ENCODE measurements at places on chromosomes 5 and 9.

DNA sequence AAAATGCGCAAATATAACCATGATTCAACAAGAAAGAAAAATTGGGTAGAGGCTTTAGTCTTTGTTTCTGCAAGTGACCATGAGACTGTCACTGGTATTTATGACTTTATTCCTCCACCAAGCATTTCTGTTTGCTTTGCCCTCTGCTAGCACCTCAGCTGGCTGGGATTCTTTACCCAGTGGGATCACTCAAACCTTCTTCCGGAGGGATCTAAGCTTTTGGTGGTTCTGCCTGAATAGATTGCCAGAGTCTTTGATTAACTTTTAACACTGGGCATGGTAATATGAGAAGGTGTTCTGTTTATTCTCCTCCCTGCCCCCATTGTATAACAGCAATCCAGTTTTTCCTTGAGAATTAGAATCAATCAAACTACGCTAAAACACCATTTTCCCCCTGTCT lies 59.1 kb upstream of the FBN2 start:
- DNase-seq, result no peak

GRCh38 chr5:138051441-138052296 lies 18.8 kb upstream of the FAM13B start:
- no peak for DNase-seq

GRCh38 chr9:101466863-101467262 lies 31.3 kb upstream of the ALDOB start:
- DNase-seq, result no peak

DNA sequence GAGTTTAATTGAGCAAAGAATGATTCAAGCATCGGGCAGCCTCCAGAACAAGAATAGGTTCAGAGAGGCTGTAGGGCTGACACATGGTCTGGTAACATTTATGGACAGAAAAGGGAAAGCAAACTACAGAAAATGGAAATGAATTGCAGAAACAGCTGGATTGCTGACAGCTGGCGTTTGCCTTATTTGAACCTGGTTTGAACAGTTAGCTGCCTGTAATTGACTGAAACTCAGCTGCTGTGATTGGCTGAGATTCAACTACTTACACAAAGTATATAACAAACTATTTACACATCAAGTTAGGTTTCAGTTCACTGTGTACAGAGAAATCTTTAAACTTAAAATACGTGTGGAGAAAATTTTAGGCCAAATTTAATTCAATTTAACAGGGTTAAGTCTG lies 441.7 kb downstream of the PRELID2 start:
- no peak for DNase-seq

GRCh38 chr5:135857630-135858311 lies 23.3 kb downstream of the SLC25A48 start:
- no peak for DNase-seq

DNA sequence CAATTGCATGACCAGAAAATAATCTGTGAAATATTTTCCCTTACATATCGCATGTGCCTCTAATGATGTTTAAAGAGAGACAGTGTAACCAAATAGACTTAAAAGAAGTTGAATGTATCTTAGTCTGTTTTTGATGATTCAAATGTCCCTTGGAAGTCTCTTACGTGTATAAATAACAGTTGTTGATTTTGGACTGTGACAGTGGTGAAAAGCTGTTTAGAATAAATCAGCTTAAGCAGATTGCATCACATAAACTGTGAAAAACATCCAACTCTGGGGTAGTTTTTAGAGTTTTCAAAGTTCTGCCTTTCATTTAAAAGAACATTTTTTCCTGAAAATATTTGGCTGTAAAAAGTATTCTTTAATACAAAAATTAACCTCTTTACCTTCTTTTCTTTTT lies 301.1 kb downstream of the PRR16 start:
- DNase-seq, result no peak

DNA sequence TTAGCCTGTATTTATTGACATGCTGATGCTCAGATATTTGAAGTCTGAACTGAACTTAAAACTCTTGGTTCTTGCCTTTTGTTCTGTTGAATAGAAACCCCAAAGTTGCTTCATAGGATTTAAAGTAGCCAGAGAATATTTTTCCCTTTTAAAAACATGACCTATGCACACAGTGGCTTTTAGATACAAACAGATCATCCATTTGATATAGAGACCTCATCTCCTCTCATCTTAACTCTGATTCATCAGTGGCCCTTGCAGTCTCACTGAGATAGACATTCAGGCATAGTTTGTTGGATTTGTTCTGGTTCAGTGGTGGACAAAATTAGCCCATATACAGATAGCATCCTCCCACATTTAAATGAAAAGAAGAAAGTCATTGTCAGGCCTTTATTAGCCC lies 43.5 kb upstream of the PJA2 start:
- DNase-seq, result no peak

DNA sequence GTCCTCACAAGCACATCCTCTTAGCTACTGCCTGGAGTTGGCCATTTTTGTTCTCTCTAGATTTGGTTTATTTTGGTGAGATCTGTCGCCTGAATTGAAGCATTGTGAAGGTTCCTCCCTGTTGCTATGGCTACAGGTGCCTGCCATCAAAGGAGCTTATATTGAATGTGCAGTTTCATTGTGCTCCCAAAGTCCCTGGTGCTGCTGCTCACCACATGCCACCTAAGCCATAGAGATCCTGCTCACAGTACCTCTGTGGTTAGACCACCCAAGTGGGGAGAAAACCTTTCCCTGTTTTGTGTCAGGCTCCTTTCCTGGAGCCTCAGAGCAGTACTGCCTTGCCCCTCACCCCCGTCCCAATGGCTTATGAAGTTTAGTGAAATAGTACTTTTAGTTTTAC lies 383.4 kb downstream of the TMEM38B start:
- DNase-seq, result no peak

- DNase-seq, result no peak
Observed at GRCh38 chr9:71518045-71518827, 250.1 kb downstream of the CEMIP2 start.

DNA sequence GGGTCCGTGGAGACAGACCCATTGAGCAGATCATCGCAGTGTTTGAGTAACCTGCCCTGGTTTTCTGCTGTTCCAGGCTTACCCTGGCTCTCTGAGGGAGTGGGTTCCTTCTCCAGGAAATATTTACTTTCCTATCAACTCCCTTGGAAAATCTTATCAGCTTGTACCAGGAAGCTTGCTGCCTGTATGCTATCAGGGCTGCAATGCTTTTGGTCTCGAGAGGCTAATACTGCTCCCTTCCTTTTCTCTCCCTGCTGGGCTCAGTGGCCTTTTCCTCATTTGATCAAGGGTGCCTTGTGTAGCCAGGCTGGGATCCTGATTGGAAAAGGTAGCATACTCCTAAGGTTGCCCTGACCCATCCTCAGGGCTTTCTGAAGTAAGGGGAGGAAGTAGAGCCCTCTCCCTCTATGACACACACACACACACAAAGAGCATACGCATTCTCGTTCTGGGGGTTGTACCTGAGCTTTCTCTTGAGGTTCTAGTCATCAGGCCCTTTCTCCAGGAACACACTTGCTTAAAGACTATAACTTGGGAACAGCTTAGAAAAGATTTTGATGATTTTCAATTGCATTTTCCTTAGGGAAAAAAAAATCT lies 41.6 kb downstream of the CYSTM1 start:
- no peak for DNase-seq

GRCh38 chr5:118176146-118176545 lies 812.2 kb downstream of the DTWD2 start:
- no peak for DNase-seq

DNA sequence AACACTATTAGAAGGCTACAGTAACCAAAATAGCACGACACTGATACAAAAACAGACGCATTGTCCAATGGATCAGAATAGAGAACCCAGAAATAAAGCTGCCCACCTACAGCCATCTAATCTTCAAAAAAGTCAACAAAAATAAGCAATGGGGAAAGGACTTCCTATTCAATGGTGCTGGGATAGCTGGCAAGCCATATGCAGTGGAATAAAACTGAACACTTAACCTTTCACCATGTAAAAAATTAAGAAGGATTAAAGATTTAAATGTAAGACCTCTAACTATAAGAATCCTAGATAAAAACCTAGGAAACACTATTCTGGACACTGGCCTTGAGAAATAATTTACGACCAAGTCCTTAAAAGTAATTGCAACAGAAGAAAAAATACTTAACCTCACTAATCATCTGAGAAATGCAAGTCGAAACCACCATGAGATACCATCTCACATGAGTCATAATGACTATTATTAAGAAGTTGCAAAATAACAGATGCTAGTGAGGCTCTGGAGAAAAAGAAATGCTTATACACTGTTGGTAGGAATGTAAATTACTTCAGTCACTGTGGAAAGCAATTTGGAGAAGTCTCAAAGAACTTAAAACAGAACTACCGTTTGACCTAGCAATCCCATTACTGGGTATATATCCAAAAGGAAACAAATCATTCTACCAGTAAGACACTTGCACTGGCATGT lies 203.3 kb upstream of the CDH9 start:
- no peak for DNase-seq

- no peak for DNase-seq
Observed at GRCh38 chr5:114223866-114224265, 138.0 kb upstream of the KCNN2 start.

- DNase-seq, result no peak
Observed at GRCh38 chr9:135066291-135066690, 21.2 kb upstream of the OLFM1 start.

GRCh38 chr9:28967226-28967625 lies 1393.9 kb upstream of the C9orf72 start:
- DNase-seq, result no peak

DNA sequence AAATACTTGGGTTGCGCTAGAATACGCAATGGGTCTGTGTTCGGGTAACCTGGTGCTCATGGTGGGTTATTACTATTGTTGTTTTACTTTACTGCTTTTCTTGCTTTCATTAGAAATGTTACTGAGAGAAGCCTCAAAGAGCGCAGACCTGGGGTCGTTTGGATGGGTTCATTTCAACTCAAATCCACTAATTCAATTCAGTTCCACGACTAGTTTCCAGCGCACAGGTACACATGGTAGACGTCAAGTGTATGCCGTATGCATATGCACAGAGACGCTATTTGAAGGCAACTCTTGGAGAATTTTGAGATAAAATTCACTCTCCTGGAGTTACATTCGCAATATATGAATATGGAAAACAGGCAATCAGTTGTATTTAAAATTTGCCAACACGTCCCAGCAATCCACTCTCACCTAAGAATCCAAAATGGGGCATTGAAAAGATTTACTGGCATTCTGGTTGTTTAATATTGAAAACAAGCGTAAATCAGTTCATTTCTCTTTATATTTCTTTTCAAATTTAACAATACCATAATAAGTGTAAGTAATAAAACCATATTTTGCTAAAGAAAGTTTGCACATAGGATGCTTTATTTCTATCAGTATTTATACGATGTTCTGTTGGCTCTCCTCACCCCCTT lies 4.4 kb upstream of the PAX5 start:
- DNase-seq, result no peak

GRCh38 chr9:100602342-100602801 lies 24.5 kb downstream of the CAVIN4 start:
- no peak for DNase-seq

- DNase-seq, result no peak
Observed at GRCh38 chr9:19895006-19895405, 106.2 kb upstream of the SLC24A2 start.

DNA sequence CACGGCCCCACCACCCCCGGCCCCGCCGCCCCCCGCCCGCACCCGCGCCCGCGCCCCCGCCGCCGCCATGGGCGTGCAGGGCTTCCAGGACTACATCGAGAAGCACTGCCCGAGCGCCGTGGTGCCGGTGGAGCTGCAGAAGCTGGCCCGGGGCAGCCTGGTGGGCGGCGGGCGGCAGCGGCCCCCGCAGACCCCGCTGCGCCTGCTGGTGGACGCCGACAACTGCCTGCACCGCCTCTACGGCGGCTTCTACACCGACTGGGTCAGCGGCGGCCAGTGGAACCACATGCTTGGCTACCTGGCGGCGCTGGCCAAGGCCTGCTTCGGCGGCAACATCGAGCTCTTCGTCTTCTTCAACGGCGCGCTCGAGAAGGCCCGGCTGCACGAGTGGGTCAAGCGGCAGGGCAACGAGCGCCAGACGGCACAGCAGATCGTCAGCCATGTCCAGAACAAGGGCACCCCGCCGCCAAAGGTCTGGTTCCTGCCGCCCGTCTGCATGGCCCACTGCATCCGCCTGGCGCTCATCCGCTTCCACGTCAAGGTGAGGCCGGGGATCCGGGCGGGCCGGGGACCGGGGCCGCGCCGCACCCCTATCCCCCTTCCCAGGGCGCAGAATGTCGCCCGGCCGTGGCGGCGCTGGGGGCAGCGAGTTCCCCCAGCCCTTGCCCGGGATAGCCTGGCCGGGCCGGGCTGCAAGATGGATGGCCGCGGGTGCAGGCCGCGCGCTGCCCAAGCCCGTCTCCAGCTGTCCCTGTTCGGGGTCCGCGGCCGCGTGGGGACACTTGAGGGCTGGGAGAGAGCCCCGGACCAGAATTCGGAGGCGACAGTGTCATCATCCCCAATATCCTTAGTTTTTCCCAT lies 594 bp downstream of the FAM120A start:
- peak; percentile 42 for DNase-seq

- DNase-seq, result no peak
Observed at GRCh38 chr9:128912270-128912853, 8.4 kb upstream of the PHYHD1 start.

DNA sequence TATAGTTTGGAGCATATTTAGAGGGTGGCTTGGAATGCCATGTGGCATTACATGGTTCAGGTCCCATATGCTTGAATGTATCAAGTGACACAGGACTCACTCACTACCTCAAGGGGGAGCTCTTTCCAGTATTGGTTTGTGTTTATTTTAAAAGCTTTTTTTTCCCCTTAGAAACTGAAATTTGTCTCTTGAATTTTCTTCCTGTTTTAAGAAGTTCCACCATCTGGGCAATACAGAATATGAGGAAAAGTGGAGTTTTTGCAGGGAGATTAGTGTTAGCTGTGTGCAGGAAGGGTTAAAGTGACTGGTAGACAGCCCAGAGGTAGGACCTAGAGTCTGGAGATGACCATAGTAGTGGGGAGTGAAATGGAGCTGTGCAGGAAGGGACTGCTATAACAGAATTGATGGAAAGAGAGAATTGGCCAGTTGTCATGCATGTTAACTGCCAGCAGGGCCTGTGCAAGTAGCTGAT lies 36.6 kb downstream of the CTNNA1 start:
- DNase-seq, result peak; percentile 33

DNA sequence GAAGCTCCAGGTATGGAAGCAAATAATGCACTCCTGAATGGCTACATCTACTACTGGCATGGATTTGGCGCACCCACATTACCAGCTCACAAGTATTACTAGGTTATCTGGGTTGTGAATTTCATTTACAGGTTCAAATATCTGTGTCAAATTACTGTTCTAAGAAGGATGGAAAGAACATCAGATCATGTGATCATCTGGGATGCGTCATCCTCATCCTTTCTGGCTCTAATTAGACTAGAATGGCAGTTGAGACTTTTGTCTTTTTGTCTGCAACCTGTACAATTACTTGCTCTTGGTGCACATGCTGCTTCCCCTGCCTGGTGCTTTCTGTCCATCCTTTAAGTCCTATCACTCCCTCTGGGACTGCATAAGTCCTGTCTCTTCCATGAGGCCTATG lies 64.1 kb downstream of the PJA2 start:
- DNase-seq, result no peak

Data from CD4-positive, alpha-beta T cell treated with Interleukin-12 subunit alpha and Interleukin-12 subunit beta, for 1 hour (primary cell).